ENCODE measurements at places on chromosomes 1 and 21.

DNA sequence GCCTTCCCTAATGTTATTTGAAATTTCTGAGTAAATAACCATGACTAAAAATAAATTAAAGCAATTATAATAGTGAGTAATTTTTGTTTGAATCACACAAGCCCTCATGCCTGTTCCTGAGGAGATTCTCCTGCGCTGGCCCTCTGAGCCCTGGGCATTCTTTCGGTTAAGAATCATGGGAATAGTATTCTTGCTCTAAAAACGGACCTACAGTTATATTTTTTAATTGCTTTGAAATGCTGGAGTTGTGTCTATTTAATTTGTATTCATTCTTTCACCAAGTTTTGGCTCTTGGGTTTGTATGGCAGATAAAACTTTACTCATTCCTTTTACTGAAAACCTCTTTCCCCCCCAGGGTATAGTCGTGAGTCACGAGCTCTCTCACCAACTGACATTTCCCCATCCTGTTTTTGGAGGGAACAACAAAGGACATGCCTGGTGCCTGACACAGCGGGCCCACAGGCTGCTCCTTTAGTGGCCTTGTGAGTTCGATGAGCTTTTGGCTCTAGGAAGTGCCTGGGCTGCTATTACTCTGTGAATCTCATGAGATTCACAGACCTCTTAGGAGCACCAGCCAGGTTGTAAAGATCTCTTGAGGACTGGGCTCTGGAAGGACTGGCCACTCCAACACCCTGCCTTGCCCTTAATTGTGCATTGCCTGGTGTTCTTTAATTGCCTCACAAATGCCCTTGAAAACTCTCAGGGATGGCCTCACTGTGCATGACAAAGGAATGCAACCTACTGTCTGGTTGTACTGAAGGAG lies 58.6 kb downstream of the DDR2 start:
- DNase-seq = peak; percentile 88

GRCh38 chr21:37636152-37636860 lies 269.7 kb downstream of the DYRK1A start:
- DNase-seq = peak; percentile 56

DNA sequence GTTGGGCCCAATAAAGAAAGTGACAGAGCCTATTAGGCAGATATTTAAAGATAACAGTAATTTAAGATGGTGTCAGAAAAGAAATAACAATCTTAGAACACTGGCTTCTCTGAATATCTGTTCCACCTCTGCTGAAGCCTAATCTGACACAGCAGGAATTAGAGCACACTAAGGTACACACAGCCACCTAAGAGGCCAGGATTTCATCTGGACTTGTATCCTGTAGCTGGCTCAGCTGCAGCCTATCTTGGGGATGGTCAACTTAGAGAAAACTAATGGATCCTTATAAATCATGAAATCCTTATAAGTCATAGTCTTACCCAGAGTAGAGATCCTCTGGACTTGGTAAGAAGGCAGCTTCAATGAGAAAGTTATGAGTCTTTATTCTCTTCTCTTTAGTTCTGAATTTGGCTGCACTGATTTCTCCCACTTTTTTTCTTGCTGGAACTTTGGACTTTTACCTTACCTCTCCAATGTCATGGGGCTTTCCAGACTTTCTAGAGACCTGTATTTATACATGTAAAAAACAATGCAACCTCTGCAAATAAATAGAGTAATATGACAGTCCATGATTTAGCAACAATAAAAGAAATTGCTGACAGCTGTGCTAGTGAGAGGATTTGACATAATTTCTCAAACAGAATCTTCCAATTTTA lies at the start of gene GBP7:
Gene GBP7, minus strand, starts transcription at position 403 of the 656 bp plus-strand sequence. CDS start 4,068 bp downstream, outside the sequence.
- no peak for DNase-seq

DNA sequence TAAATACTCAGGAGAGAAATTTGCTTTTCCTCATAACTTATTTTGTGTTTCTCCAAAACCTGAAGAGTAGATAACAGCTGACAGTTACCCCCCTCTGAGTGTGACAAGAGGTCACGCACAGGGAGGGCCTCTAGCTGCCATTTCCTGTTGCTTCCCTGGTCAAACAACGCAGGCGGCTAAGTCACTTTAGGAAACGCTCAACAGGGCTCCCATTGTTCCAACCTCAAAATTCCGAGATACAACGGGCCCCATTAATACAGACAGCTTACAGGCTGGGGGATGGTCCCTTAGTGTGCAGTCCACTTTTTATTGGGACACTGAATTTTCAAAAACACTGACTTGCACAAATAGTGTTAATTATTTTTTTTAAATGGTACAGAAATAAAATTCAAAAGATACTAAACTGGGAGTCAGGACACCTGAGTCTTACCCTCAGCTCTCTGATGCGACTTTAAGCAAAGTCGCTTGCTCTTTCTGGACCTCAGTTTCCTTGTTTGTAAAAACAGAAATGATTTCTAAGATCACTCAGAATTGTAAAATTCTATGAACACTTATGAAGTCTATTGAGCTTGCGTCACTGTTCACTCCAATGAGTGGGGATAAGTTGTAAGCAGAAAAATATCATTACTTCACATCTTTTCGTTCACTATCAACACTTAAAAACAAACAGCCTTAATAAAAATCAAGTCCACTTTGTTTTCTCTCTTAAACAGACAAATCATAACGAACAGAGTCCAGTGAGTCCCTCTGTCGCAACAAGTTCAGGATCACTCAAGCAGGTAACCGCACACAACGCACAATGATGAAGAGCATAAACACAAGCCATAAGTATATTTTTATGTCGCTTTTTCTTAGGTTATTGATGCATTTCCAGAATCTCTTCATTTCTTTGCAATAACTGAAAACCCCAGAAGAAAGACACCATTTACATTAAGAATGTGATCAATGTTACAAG lies 13.5 kb downstream of the LZIC start:
- DNase-seq = no peak

- no peak for DNase-seq
Observed at GRCh38 chr1:174103766-174104165, 55.6 kb upstream of the RABGAP1L start.

- no peak for DNase-seq
Observed at GRCh38 chr1:107939256-107939655, 25.7 kb downstream of the VAV3 start.

GRCh38 chr1:221845650-221846371 lies 103.9 kb upstream of the DUSP10 start:
- DNase-seq = peak; percentile 94

DNA sequence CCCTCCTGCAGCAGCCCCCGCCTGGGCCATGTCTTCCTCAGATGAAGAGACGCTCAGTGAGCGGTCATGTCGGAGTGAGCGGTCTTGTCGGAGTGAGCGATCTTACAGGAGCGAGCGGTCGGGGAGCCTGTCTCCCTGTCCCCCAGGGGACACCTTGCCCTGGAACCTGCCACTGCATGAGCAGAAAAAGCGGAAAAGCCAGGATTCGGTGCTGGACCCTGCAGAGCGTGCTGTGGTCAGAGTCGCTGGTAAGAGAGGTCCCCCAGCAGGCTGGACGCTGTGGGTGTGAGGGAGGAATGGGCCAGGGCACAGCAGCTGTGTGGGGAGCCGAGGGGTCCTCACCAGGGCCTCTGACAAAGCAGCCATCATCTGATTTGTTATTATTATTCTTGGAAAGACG lies 58.0 kb downstream of the NDUFS5 start:
- DNase-seq = no peak

GRCh38 chr1:56355918-56356317 lies 223.4 kb downstream of the PLPP3 start:
- DNase-seq = no peak

DNA sequence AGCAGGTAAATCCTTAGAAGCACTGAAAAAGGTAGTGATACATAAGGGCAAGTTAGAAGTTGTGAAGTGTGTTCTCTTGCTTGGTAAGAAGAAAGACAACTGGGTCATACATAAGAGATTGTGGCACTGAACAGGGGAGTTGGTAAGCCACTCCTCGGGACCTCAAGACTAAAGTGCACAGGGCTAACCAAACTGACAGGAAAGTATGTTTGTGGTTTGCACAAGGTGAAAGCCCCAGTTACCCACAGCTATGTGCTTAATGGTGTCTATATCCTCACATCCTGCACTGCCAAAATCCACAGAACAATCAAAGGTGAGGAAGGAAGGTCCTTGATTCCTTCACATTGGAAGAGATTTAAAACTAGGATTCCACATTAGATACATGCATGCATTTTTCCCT lies 276.5 kb downstream of the DNM3 start:
- no peak for DNase-seq

GRCh38 chr1:8821084-8821483 lies 3.6 kb upstream of the RERE start:
- no peak for DNase-seq
